Umbilical cord (tissue), 2 donors: ENCODE measurements at places on chromosomes 3 and 15. TPM values are rescaled to one million over a fixed set of nuclear protein-coding genes. Genes with fewer than 3 reads are reported as not detected.

Gene TRAT1
- 1.9 TPM for total RNA-seq

Gene ABI3BP
- 51.8 TPM for total RNA-seq

Gene FOXB1
- total RNA-seq, result 1.2 TPM

Gene ARHGEF26
- total RNA-seq, result 26.5 TPM

Gene ASB14
- total RNA-seq, result 0.24 TPM

Gene KLF15
- 1.7 TPM for total RNA-seq

Gene CTDSPL
- total RNA-seq, result 33.9 TPM
